ENCODE measurements at places on chromosomes 4 and X.

DNA sequence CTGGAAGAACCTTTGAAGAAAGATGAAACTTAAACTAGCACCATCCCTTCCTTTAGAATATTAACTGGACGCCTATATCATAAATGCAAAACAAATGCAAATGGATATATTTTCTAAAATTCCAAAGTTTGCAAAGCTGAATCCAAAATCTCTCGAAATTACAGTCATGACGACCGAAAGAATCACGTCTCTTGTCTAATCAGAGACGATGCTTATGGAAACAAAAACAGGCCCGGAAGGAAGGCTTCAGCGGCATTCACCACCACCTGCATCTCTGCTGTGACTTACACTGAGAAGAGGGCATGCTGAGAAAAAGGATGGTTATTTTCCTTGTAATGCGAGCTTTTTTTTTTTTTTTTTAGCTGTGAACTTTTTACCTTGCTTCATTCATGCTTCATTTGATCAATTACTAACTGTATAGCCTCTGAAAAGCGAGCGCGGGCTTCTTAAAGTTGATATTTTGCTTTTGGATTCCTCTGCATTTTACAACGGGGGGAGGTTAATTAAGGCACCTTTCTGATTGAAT lies 209.3 kb downstream of the SOWAHB start:
- DNase-seq: no peak

- DNase-seq: no peak
These were observed 5.3 kb downstream of the GRIA3 start for GRCh38 chrX:123189338-123189737.

- no peak for DNase-seq
These were observed 60.0 kb downstream of the SLC9B1 start for GRCh38 chr4:102959496-102959895.

- DNase-seq: no peak
These were observed 14.1 kb downstream of the GRK4 start for GRCh38 chr4:2977211-2978088.

GRCh38 chr4:120232050-120232449 lies 165.4 kb upstream of the MAD2L1 start:
- no peak for DNase-seq

- DNase-seq: no peak
These were observed 62.9 kb downstream of the DCX start for GRCh38 chrX:111349101-111349500.

GRCh38 chr4:120835342-120835741 lies 87.2 kb downstream of the PRDM5 start:
- no peak for DNase-seq

GRCh38 chr4:7770224-7771050 lies 169.2 kb downstream of the AFAP1 start:
- no peak for DNase-seq

GRCh38 chr4:130559268-130559667 lies 1463.3 kb downstream of the C4orf33 start:
- no peak for DNase-seq

DNA sequence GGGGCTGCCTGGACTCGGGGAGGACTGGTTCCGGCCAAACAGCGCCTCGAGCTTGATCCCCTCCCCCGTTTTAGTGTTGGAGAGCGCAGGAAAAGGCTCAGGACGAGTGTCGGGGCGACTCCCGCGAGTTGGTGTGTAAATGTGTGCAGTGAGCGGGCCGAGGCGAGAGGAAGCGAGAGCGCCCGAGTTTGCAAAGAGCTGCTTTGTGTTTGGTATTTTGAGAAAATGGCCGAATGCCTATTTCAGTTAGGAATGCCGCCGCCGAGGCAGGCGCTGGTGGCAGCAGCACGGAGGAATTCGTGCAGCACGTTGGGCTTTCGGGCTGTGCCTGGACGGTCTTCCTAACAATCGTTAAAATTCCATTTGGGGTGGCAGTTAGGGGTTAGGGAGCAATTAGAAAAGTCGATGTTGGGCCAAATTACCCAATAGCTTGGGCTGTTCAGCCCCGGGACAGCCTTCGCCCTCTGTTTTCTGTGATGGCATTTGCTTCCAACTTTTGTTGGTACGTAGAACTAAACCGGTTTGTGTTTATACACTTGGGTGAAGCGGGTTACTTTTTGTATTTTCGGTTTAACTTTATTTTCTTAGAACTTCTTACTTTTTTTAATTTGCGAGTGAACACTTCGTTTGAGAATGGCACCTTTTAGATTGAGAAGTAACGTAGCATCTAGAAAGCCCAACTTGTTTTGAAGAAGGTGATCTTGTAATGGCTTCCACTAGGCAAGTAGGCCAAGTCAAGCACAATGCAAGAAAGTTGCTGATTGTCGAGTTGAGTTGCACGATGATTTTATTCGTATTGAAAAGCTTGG lies 1.6 kb downstream of the REST start:
- peak; percentile 21 for DNase-seq

- no peak for DNase-seq
These were observed 158.7 kb downstream of the DCHS2 start for GRCh38 chr4:154332681-154333421.

DNA sequence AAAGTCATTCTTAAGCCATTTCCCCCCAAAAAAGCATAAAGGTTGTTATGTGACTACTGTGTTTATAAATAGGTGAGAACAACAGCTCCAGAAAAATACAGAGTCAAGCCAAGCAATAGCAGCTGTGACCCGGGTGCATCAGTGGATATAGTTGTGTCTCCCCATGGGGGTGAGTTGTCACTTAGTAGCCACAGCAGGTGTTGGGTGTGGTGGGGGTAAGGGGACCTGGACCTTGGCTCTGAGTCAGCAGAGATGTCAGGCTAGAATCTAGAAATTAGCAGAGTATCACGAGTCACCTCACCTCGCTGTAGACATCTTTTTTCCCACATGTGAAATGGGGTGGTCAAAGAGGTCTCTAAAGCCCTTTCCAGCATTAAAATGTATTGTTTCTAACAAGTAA lies 42.4 kb downstream of the MOSPD2 start:
- DNase-seq: no peak

- no peak for DNase-seq
These were observed 124.1 kb upstream of the NEIL3 start for GRCh38 chr4:177185579-177185978.

DNA sequence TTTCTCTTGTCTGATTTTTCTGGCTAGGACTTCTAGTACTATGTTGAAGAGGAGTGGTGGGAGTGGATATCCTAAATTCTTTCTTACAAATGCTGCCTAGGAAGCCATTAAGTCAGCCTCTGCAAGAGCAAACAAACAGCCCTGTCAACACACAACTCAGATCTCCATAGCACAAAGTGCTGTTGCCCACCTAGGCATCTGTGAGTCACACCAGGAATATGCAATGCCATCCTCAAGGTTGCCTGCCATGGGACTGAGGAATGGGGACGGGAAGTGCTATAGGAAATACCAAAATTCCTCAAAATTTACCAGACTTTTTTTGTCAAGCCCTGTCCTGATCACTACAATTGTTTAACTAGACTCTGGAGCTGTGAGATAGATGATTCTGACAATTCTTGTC lies 466.9 kb downstream of the FSTL5 start:
- DNase-seq: no peak

GRCh38 chr4:125826801-125827695 lies 512.3 kb downstream of the FAT4 start:
- no peak for DNase-seq

DNA sequence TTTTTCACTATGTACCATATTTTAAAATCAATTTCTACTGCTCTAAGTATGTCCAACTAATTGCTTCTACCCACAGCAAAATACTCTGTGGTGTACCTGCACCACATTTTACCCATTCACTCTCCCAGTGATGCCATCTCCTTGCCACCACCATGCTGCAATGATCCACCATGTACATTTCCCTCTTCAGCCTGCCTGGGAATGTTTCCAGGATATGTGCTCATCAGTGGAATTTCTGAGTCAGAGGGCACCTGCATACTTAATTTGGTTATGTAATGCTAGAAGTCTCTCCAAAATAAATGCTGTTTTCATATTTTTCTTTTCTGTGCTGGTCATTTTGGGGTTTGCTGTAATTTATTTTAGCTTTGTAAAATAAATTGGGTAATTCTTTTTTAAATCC lies 33.2 kb upstream of the OCIAD2 start:
- DNase-seq: peak; percentile 68

- DNase-seq: no peak
These were observed at the start of gene RAB9B for GRCh38 chrX:103831803-103832544. RAB9B (minus strand) TSS chrX:103832257; CDS start chrX:103825784, 6,473 bp downstream.

DNA sequence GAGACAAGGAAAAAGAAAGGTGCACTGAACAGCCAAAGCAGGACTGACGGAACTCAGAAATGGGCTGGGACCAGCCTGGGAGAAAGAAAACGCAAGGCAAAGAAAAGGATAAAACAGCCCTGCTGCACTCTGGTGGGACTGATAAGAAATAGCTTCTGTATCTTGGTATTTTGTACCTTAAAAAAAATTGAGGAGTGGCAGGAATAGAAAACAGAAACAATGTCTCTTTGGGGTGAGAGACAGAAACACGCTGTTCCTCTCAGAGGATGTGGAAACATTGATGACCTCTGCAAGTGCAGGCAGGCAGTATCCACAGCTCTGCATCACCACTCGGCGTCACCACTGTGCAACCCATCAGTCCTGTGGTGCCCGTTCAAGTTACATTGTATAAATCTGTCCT lies 152.5 kb upstream of the SPRY1 start:
- DNase-seq: no peak

- DNase-seq: no peak
These were observed 103.6 kb downstream of the FAM13A start for GRCh38 chr4:88953400-88953799.

GRCh38 chr4:176850436-176850835 lies 57.7 kb upstream of the VEGFC start:
- no peak for DNase-seq

DNA sequence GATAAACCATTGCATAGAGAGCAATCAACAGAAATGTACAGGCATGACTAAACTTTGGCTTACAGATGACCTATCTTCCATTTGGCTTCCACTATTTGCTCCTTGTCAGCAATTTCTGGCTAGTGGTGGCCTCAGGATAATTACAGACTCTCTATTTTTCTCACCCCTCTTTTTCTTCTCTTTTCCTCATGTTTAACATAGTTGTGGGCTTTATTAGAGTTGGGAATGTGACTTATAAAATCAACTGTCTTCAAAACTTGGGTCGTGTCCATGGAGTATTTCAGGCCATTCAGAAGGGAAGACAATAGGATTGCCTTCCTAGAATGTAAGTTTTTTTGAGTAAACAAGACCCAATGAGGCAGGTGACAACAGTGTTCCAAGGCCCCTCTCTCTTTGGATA lies 236.2 kb downstream of the FRAS1 start:
- DNase-seq: no peak

- no peak for DNase-seq
These were observed 580.2 kb downstream of the MID1IP1 start for GRCh38 chrX:39381422-39381821.

DNA sequence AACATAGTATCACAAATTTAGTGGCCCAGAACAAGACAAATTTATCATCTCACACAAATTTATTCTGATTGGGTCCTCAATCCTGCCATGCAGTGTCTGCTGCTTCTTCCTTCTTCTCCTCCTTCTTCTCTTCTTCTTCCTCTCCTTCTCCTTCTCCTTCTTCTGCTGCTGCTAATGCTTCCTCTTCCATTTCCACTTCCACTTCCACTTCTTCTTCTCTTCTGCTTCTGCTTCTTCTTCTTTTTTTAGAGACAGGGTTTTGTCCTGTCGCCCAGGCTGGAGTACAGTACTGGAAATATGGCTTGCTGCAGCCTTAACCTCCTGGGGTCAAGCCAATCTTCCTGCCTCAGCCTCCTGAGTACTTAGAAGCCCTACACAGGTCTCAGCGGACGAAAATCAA lies 37.5 kb downstream of the FGFBP1 start:
- DNase-seq: no peak

DNA sequence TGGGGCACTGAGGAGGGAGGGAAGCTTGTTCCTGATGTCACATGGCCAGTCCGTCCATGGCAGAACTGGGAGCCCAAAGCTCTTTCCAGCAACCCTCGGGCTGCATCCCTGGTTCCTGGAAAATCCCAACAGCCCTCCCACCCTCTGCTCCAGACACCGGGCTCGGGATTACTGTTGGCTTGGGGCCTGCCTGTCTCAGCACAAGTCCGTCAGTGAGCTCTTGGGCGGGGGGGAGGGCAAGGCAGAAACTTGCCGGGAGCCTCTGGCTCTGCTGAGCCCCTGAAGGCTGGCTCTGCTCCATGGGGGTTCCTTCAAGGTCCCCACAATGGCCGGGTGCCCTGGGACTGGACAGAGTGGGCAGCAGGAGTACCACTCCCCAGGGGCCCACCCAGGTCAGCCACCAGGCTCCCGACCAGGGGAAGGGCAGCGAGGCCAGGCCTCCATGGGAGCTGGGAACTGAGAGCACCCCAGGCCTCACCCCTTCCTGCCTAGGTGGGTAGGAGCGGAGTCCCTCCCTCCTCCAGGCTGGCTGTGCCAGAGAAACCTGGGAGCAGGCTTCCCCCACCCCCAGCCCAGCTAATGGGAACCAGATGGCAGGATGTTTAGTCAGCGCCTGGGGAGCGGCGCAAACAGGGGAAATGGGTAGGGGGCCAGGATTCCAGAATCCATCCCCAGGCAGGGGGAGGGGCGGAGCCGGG lies 6.4 kb upstream of the HAUS7 start:
- DNase-seq: no peak

DNA sequence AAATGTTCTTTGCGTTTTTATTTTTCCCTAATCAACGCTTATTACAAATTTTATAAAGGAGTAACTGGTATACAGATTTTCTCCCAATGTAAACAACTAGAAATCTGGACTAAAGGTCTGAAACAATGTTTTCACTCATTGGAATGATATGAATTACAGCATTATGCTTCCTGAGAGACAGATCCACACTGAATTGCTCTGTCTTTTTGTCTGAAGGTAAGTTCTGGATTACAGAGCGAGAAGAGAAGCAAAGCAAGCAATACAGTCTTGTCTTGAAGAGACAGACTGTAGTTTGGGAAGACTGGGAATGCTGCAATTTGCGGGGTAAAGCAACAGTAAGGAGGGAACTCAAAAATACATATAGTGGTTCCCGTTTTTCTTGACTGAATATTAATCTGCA lies 262.2 kb upstream of the PABPC4L start:
- no peak for DNase-seq

DNA sequence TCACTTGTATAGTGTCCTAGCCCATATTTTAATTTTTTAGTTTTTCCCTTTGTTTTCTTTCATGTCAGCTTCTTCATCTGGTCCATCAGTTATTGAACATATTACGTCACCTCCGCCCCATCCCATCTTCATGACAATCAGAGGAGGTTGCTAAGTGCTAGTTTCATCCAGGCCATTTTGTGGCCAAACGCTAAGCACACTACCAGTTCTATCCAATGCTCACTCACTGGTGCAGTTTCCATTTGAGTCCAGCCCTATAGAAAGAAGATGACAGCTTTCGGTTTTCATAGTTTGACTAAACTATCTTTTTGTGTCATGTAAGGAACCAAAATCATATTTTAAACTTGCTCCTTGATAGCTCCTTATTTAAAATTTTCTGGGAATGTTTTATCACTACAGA lies 304.2 kb downstream of the TENM3 start:
- no peak for DNase-seq

GRCh38 chr4:58406762-58407161 lies 1296.6 kb upstream of the IGFBP7 start:
- DNase-seq: no peak

- DNase-seq: no peak
These were observed 67.4 kb downstream of the EDNRA start for GRCh38 chr4:147548256-147548655.

GRCh38 chr4:168879188-168879587 lies 130.9 kb downstream of the CBR4 start:
- DNase-seq: no peak

- DNase-seq: no peak
These were observed 17.2 kb downstream of the SPIN3 start for GRCh38 chrX:56978172-56978571.

GRCh38 chr4:188915175-188915574 lies 775.9 kb downstream of the TRIML1 start:
- DNase-seq: no peak

- DNase-seq: no peak
These were observed 265.1 kb upstream of the MAD2L1 start for GRCh38 chr4:120331486-120332370.

Measured in skeletal muscle cell (primary cell).